Upper lobe of left lung (tissue), 6 donors: ENCODE measurements at places on chromosomes 2 and 18. TPM values are rescaled to one million over a fixed set of nuclear protein-coding genes. Genes with fewer than 3 reads are reported as not detected.

- no peak for DNase-seq
- no peaks in the 10 kb centered on the region for H3K27me3 ChIP-seq
- H3K4me1 ChIP-seq: no peaks in the 10 kb centered on the region
- H3K4me3 ChIP-seq: no peak overlapping the region
Measured at GRCh38 chr2:100518801-100519200, 44.0 kb upstream of the PDCL3 start.

The AKAIN1 gene
- not detected for total RNA-seq

GRCh38 chr2:225100856-225101294 is 58.6 kb upstream of the DOCK10 start:
- H3K27ac ChIP-seq: no peak overlapping the region
- no peak overlapping the region for H3K4me3 ChIP-seq
- H3K27me3 ChIP-seq: no peaks in the 10 kb centered on the region
- no peak for DNase-seq

The RGPD3 gene
- total RNA-seq: 1.00 TPM

The GPR75 gene
- 2.3 TPM for total RNA-seq

The DSC2 gene
- 2.1 TPM for total RNA-seq

DNA sequence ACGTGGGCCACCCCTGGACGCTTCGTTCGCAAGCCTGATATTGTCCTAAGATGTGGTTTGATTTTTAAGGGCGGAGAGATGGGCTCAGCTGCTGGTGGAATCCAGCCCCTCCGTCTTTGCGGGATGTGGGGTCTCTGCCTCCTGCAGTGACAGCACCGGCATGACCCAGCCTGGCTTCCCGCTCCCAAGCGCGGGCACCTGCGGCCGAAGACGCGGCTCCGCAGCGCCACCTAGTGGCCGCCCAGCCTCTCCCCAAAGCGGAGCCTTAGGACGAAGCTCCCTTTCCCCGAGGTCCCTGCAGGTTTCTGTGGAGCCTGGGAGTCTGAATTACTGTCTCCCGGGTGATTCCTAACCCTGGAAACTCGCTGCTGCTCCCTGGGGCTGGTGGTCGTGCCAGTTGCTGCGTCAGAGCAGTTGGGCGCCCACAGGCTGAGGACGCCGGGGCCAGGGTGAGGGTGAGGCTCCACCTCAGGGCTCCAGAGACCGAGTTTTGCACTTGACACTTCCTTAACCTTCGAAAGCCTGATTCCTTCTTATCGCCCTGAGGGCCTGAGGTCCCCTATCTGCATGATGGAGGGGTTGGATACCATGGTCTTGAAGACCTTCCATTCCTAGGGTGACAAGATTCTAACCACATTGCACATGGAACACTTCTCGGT is 137.5 kb downstream of the TPO start:
- H3K4me1 ChIP-seq: peaks cover 20% of the 10 kb centered on the region
- peak; percentile 52 for DNase-seq
- no peak overlapping the region for H3K27ac ChIP-seq
- H3K4me3 ChIP-seq: no peak overlapping the region
- no peaks in the 10 kb centered on the region for H3K36me3 ChIP-seq

DNA sequence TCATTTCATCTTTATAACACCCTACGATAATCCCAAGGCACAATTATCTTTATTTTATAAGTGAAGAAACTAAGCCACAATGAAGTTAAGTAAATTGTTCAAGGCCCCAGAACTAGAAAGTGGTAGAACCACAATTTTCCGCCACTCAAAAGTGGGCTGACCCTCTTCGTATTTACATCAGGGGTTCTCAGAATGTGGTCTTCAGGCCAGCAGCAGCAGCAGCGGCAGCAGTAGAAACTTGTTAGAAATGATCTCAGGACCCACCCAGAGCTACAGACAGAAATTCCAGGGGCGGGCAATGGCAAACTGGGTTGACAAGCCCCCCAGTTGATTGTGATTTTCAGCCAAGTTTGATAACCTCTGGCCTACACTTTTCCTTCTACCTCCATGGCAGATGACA is 62.8 kb downstream of the LBH start:
- H3K27ac ChIP-seq: no peak overlapping the region
- DNase-seq: no peak
- no peaks in the 10 kb centered on the region for H3K27me3 ChIP-seq

The HAAO gene
- 9.4 TPM for total RNA-seq

GRCh38 chr2:23700627-23701026 is 226.3 kb downstream of the ATAD2B start:
- peaks cover 8% of the 10 kb centered on the region for H3K4me1 ChIP-seq
- H3K27ac ChIP-seq: no peak overlapping the region
- peaks cover 13% of the 10 kb centered on the region for H3K36me3 ChIP-seq

The ZSWIM2 gene
- total RNA-seq: not detected

GRCh38 chr18:42231796-42232195 is 276.8 kb downstream of the PIK3C3 start:
- no peaks in the 10 kb centered on the region for H3K27me3 ChIP-seq
- no peaks in the 10 kb centered on the region for H3K36me3 ChIP-seq
- no peak for DNase-seq

The SULT1C4 gene
- total RNA-seq: 8.7 TPM

The GLB1L gene
- total RNA-seq: 17.8 TPM

The AAK1 gene
- total RNA-seq: 52.3 TPM

DNA sequence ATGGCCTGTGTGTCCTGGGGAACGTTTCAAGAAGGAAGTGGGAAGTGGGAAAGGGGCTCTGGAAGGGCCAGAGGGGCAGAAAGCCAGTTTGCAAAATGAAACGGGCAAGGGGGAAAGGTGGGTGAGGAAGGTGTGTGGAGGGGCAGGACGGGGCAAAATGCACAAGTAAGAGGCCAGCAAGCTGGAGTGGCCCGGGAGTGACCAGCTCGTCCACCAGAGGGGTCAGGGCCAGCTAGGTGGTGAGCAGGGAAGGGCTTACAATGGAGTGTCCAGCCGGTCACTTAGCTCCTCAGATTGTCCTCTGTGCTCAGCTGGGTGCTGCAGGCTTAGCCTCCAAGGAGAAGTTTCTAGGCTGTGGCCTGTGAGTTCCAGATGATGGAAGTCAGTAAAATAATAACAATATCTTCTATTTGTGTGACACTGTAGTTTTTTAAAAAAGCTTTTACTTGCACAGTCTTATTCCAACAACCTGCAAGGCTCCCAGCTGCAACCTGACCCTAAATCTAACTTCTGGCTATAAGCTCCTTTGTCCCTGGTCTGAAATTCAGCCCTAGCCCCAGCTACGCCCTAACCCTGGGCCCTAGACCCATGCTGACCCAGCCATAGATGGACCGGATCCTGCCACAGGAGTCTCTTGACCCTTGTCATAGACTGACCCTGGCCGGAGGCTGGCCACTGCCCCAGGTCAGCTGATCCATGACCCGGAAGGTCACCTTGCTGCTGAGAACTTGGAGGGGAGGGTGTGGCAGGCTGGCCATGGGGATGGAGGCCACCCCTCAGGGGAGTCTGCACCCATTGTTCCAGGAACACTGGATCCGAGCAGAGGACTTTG is 29.2 kb downstream of the MYO7B start:
- no peaks in the 10 kb centered on the region for H3K27me3 ChIP-seq
- H3K4me1 ChIP-seq: no peaks in the 10 kb centered on the region
- H3K4me3 ChIP-seq: no peak overlapping the region
- H3K27ac ChIP-seq: no peak overlapping the region

GRCh38 chr2:110802208-110802932 is 70.0 kb downstream of the ACOXL start:
- no peak overlapping the region for H3K4me3 ChIP-seq
- no peaks in the 10 kb centered on the region for H3K4me1 ChIP-seq
- no peaks in the 10 kb centered on the region for H3K36me3 ChIP-seq

The IL36RN gene
- not detected for total RNA-seq

The THAP4 gene
- total RNA-seq: 63.3 TPM

DNA sequence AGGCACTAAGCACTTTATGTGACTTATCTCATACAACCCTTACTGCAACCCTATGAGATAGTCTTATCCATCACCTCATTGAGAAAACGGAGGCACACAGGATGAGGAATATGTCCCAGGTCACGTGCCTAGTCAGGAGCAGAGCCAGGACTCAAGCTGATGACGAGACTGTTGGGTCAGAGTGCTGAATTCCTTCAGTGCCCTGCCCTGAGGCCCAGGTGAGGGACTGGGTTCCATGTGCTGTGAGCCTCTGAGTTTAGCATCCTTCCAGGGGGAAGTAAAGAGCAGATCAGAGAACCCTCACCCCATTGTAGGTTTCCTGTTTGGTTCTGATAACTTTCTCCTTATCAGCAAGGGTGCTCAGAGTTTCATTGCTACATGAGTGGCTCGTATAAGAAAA is 11.7 kb upstream of the EDAR start:
- H3K27me3 ChIP-seq: no peaks in the 10 kb centered on the region
- no peak overlapping the region for H3K4me3 ChIP-seq
- H3K36me3 ChIP-seq: no peaks in the 10 kb centered on the region

- no peaks in the 10 kb centered on the region for H3K27me3 ChIP-seq
- no peak overlapping the region for H3K4me3 ChIP-seq
- no peaks in the 10 kb centered on the region for H3K36me3 ChIP-seq
- H3K27ac ChIP-seq: no peak overlapping the region
Measured at GRCh38 chr2:23131066-23131575, 253.9 kb upstream of the KLHL29 start.

The IHH gene
- total RNA-seq: not detected

GRCh38 chr2:12017499-12018157 is 271.2 kb downstream of the LPIN1 start:
- no peaks in the 10 kb centered on the region for H3K27me3 ChIP-seq
- no peak for DNase-seq
- H3K4me1 ChIP-seq: no peaks in the 10 kb centered on the region
- no peak overlapping the region for H3K27ac ChIP-seq

The GPAT2 gene
- total RNA-seq: 8.9 TPM

GRCh38 chr2:201852462-201852861 is 46.1 kb downstream of the CDK15 start:
- no peaks in the 10 kb centered on the region for H3K36me3 ChIP-seq
- no peak overlapping the region for H3K27ac ChIP-seq
- no peak for DNase-seq
- no peak overlapping the region for H3K4me3 ChIP-seq
- H3K4me1 ChIP-seq: no peaks in the 10 kb centered on the region
- no peaks in the 10 kb centered on the region for H3K27me3 ChIP-seq

DNA sequence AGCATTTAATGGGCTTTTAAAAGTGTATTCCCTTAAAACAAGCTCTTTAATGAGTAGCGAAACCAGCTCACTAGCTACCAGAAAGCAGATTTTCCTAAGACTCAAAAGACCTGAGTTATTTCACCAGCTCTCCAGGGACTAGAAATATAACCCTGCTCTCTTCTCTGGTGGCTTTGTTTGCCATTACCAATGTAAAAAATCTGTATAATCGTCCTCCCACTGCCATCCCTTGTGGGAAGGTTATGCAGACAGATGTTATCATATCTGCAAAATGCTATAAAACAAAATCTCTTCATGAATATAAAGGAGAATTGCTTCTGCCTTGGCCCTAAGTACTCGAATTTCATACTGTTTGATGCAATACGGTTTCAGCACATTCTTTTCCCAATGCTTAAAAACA is 335.2 kb downstream of the NUP35 start:
- H3K36me3 ChIP-seq: no peaks in the 10 kb centered on the region
- no peak overlapping the region for H3K4me3 ChIP-seq
- DNase-seq: no peak
- no peaks in the 10 kb centered on the region for H3K27me3 ChIP-seq

GRCh38 chr18:72235422-72235821 is 308.7 kb downstream of the CBLN2 start:
- DNase-seq: no peak
- H3K27me3 ChIP-seq: no peaks in the 10 kb centered on the region
- H3K27ac ChIP-seq: no peak overlapping the region
- H3K36me3 ChIP-seq: no peaks in the 10 kb centered on the region
- no peak overlapping the region for H3K4me3 ChIP-seq
- H3K4me1 ChIP-seq: no peaks in the 10 kb centered on the region

DNA sequence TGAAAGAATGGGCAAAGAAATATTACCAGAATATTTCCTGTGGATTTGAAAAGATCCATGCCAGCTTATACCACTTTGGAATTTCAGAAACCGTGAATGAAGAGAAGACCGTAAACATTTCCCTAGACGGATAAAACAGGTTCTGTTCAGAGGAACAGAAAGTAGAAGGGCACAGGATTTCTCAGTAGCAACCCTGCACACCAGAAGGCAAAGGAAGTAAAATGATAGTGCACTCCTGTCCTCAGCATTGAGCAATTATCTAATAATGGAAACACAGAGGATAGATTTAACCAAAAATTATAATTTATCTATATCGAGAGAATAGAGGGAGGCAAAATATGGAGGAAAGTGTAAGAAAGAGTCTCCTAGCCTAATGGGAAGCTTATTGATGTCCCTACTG is 87.0 kb upstream of the ITGA6 start:
- DNase-seq: no peak
- H3K27ac ChIP-seq: peak overlapping the region; percentile 12
- peak overlapping the region; percentile 0 for H3K4me3 ChIP-seq
- H3K4me1 ChIP-seq: peaks cover 18% of the 10 kb centered on the region

The STPG4 gene
- total RNA-seq: not detected

The SPP2 gene
- total RNA-seq: not detected

The FOXD4L1 gene
- total RNA-seq: 0.76 TPM

DNA sequence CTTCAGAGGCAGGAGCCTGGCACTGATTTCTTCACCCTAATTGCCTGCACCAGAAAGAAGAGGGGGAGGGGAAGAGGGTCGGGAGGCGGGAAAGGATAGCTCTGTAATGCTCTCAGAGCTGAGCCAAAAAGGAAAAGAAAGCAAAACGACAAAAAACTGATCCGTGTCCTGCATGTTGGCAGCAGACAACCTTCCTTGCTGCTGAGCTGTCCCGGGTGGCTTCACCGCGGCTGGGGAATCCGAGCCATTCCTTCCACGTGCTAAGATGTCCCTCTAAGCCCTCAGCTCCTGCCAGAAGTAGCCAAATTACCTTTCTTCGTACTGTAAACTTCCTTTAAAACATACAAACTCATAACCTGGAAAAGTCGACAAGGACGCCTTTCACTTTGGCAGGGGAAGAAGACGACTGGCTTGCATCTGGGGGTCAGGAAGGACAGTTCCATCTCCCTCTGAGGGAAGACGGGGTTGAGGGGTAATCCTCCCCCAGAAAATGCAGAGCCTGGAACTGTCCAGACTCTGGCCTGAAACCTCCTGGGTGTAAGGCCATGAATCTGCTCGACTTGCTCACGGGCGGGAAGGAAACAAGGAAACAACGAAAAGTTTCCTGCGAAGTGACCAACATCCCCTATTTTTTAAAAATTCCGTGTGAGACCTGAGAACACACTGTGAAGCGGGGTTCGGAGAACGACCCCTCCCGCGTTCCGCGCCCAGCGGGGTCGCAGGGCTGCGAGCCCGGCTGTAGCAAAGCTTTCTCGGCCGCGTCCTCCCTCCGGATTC is 7.7 kb downstream of the OTX1 start:
- H3K27me3 ChIP-seq: peaks cover 67% of the 10 kb centered on the region
- H3K27ac ChIP-seq: no peak overlapping the region
- no peak for DNase-seq
- H3K4me3 ChIP-seq: peak overlapping the region; percentile 23
- H3K36me3 ChIP-seq: no peaks in the 10 kb centered on the region

DNA sequence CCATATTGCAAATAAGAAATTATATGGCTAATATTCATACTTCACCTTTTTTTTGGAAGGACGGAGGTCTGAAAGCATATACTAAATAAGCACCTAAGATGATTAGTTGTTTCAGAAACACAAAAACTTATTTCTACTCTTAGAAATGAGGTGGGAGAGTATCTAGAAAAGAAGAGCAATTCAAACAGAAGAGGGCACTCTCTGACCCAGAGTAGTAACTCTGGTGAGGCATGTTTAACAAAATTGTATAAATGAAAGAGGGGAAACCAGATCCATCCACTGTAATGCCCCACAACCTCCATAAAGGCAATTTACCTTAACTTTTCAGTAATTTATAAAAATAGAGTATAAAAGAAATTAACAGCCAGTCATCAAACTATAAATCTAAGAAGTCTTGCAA is 669.6 kb upstream of the VRK2 start:
- H3K36me3 ChIP-seq: no peaks in the 10 kb centered on the region
- no peak for DNase-seq
- no peak overlapping the region for H3K27ac ChIP-seq

GRCh38 chr2:119699016-119699606 is 20.1 kb downstream of the TMEM177 start:
- DNase-seq: no peak
- H3K36me3 ChIP-seq: no peaks in the 10 kb centered on the region
- no peak overlapping the region for H3K27ac ChIP-seq
- H3K4me3 ChIP-seq: no peak overlapping the region
